ENCODE measurements at places on chromosomes 2 and 18.
A peak's percentile ranks its signal among the peaks of the same experiment; 100 is the strongest.

GRCh38 chr2:101287303-101287702 is 21.2 kb downstream of the RNF149 start:
- DNase-seq = no peak

- DNase-seq = no peak
Measured at GRCh38 chr2:4914551-4914950, 777.6 kb upstream of the SOX11 start.

- DNase-seq = no peak
Measured at GRCh38 chr2:236863729-236864126, 222.0 kb upstream of the COPS8 start.

DNA sequence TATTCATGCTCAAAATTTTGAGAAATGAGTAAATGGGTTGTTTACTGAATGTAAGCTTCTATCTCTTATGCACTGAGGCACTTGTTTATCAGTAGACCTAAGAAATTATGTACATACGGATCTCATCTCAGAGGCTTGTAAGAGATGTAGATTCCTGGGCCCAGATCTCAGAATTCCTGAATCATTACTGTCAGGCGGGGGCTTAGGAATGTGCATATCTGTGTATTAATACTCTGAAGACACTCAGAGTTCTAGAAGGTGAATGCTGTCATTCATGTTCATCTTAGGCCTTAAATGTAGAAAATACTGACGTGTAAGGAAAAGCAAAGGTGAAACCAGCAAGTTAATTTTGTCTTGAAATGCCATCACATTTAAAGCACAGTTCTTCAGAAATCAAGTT is 169.6 kb downstream of the FMNL2 start:
- DNase-seq = no peak

DNA sequence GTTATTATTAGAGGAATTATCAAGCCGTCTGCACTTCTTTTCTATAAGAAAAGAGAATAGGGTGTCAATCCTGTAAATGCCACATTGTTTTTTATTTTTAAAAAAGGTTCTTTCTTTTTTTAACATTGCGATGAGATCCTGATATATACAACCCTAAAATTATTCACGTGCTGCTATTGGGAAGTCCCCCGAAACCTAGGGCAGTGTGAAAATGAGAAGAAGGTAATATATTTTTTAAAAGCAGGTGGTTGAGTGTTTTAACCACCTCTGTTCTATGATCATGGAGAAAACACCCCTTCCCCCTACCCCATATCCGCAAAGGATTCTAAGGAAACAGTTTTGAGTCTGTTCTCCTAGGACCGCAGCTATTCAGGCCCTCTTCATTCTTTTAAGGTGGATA is 94.5 kb upstream of the KLHL14 start:
- no peak for DNase-seq

DNA sequence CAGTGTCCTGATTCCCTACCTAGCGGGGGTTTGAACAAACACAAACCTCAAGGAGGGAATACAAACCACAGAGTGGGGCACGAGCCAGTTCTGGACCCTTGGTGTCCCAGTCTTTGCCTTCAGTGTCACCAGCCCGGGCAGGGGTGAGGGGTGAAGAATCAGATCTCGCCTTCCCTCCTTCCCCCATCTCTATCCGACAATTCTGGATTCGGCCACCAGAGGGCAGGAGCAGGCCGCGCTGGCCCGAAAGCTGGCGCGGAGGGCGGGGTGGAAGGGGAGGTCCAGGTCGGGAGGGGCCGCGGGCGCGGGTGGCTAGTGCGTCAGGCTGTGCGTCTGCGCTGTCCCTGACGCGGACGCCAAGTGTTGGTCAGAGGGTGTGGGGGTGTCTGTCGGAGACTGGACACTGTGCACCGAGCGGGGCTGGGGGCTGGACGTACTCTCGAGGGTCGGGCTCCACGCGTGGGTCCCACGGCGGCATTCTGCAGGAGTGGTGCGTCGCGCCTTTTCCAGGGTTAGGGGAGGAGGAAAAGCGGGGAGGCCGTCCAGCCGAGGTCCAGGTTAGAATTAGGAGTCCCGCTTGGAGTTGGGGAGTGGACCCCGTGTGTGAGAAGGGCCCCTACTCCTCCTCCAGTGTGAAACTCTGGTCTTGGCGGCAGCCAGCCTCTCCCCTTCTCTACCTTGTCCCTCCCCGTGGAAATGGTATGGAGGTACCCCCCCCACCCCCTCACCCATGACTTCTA is 2.9 kb upstream of the CRYBA2 start:
- peak; percentile 80 for DNase-seq

DNA sequence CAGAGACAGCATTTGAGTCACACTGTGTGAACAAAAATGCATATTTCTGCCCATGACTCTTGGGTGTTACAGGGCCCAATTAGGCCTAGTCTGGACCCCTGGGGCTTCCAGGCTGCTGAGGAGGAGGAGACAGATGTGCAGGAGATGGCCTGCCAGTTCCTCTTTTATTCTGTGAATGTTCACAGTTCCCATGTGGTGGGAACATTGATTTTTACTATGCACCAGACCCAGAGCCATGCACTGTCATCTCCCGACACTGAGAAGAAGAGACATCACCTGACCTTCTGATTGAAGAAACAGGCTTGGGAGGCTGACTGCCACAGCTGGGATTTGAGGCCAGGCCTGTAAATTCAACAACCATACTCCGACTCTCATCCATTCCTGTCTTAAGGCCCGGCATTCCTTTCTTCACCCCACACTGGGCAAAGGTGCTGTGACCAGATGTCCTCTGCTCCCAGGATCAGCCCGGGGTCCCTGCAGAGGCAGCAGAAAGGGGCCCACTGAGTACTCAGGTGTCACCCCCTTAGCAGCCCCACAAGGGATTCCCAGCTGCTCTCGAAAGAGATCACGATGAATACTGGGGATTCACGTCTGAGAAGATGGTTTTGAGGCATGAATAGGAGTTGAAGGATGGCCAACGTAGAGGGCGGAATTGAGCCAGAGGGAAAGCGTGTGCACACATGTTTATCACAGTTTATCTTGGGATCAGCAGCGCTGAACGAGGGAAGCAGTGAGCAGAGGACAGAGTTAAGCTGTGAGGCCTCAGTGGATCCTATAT is 3.6 kb upstream of the TFCP2L1 start:
- no peak for DNase-seq

GRCh38 chr18:5979176-5979888 is 84.0 kb upstream of the TMEM200C start:
- DNase-seq = no peak

GRCh38 chr2:181677912-181678586 is 2.3 kb downstream of the NEUROD1 start:
- peak; percentile 54 for DNase-seq

DNA sequence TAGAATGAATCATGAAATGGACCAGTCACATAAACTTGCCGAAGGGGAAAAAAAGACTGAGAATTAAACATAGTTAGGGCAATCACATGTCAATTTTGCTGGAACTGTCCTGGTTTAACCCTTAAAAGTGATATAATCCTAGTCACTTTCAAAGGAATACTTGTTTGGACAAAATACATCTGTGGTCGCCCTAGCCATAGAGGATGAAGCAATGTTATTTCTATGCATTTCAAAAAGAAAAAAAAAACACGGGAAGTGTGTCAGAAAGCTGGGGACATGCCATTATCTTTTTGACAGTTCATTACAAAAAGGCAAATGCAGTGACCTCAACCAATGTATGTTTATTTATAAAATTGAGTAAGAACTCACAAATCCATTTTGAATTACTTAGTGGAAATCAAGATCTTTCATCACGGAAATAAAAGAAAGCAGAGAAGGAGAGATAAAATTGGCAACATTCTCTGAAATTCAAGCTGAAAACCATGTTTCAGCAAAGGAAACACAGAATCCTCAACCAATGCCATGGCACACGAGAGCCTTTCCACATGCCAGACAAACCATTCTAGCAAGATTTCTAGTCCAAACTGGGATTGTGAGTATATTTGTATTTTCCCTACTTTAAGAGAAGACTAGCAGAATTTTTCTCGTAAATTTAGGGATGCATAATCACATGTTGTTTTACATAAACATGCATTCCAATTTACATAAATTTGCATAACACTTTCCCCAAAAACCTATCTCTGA is 854.3 kb upstream of the ACVR2A start:
- DNase-seq = no peak

- no peak for DNase-seq
Measured at GRCh38 chr2:2333076-2333475, 2.0 kb upstream of the MYT1L start.

DNA sequence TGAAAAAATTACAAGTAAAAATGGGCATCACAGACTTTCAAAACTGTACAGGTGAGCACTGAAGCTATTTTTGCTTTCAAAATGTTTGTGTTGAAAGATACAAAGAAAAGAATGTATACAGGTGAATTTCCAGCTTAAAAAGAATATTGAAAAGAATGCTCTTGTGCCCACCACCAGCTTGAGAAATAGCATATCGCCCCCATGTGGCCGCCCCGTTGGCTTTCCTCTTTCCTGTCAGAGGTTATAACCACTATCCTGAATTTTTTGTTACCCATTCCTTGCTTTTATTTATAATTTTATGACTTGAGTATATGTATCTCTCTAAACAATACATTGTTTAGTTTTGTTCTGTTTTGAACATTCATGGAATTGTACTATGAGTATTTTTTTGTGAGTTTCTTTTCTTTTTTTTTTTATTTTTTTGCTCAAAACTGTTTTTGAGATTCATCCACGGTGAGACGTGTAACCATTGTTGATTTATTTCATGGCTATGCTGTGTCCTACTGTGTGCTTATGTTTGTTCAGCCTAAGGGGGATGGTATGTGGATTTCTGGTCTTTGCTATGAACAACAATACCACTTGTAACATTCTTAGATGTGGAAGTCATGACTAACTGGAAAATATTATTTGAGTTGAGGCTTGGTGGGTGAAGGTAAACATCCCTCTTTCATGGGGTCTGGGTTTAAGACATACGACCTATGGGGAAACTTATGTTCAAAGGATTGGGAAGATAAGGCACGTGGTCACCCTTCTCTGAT is 11.6 kb downstream of the TRPM8 start:
- DNase-seq = peak; percentile 34

DNA sequence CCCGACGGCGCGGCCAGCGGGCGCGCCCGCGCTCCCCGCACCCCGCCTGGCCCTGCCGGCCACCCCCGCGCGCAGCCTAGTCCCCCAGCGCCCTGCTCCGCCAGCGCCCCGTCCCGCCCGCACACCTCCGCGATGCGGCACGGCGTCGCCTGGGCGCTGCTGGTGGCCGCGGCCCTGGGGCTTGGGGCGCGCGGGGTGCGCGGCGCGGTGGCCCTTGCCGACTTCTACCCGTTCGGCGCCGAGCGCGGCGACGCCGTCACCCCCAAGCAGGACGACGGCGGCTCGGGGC is 232 bp downstream of the SNED1 start:
- DNase-seq = no peak

- DNase-seq = peak; percentile 26
Measured at GRCh38 chr2:121095257-121096080, 189.5 kb downstream of the TFCP2L1 start.

GRCh38 chr18:53850902-53851301 is 373.6 kb downstream of the MBD2 start:
- no peak for DNase-seq

DNA sequence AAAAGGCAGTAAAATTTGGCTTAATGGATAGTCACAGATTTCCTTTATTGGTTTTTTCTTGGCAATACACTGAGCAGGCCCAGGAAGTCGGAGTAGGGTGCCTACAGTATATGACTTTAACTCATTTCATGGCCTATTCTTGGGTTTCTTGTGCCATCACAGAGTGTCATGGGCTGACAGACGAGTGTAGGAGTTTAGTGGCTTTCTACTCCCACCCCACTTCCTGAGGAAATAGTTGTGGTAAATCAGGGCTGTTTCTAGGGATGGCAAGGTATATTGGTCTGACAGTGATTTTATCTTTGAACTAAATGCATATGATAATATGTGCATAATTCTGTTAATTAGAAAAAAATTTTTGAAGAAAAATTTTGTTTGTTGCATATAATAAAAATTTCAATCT is 100.1 kb downstream of the PLCL1 start:
- DNase-seq = peak; percentile 55

- no peak for DNase-seq
Measured at GRCh38 chr2:238776003-238776760, 71.7 kb upstream of the TWIST2 start.

DNA sequence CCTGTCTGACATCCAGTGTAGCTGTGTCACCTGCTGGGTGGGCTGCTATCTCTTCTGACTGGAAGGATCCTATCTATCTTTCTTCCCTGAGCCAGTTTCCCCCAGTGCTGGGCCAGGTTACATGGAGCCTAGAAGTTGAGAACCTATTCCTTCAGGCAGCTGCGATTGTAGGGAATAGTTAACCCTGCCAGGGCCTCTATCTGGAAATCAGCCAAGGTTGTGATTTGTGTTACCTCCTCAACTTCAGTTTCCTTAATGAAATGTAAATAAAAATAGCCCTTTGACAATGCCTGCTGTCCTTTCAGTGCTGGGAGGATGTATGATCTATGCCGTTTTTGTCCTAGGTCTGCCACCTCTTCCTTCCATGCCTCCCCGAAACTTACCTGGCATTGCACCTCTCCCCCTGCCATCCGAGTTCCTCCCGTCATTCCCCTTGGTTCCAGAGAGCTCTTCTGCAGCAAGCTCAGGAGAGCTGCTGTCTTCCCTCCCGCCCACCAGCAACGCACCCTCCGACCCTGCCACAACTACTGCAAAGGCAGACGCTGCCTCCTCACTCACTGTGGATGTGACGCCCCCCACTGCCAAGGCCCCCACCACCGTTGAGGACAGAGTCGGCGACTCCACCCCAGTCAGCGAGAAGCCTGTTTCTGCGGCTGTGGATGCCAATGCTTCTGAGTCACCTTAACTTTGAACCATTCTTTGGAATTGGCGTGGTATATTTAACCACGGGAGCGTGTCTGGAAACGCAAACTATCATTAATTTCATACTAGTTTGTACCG is 36.6 kb downstream of the GORASP2 start:
- DNase-seq = no peak

DNA sequence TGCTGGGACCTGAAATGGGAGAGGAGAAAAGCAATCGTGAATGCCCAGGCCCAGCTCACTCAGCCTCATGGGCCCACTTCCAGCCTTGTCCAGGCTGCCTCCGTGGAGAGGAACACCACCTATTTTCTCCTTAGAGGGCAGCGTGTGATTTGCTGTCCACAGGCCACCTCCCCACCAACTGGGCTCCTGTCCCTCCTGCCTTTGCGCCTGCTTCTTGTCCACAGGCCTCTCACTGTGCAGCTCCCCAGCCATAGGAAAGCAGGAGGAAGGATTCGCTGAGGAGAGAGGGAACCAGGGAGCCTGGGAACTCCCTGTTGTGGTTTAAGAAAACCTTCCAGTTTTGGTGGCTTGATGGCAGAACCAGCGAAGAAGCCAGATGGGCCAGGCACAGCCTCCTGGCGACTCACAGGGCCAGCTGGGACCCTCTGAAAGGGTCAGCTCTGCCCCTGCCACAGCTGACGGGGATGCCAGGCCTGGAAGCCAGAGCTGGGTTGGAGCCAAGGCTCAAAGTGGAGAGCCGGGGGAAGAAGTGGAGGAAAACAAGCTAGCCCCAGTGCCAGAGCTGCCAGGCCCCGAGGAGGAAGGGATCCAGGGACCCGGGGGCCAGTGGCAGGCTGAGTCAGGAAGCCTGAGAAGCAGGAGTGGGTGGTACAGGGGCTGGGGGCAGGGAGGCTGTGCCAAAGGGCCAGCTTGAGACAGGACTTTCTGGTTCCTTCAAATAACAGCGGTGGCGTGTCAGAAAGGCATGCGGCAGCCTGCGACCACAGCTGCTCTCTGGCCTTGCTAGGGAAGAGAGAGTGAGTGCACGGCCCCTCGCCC is 9.9 kb downstream of the TMBIM1 start:
- no peak for DNase-seq

GRCh38 chr2:115606350-115606749 is 1163.9 kb downstream of the DPP10 start:
- DNase-seq = no peak
